ENCODE measurements at places on chromosomes 2 and 18. TPM values are rescaled to one million over a fixed set of nuclear protein-coding genes. Genes with fewer than 3 reads are reported as not detected.
A peak's percentile ranks its signal among the peaks of the same experiment; 100 is the strongest.

- H3K27ac ChIP-seq = no peak overlapping the region
- no peaks in the 10 kb centered on the region for H3K27me3 ChIP-seq
- DNase-seq = no peak
- no peak overlapping the region for H3K4me3 ChIP-seq
- H3K36me3 ChIP-seq = no peaks in the 10 kb centered on the region
- peaks cover 35% of the 10 kb centered on the region for H3K4me1 ChIP-seq
Measured at GRCh38 chr2:216649574-216649973, 16.4 kb downstream of the IGFBP2 start.

GRCh38 chr18:5475267-5475666, 68.5 kb downstream of the EPB41L3 start:
- H3K4me3 ChIP-seq = no peak overlapping the region
- no peak overlapping the region for H3K27ac ChIP-seq
- peaks cover 25% of the 10 kb centered on the region for H3K27me3 ChIP-seq
- no peaks in the 10 kb centered on the region for H3K36me3 ChIP-seq

GRCh38 chr2:123164216-123164615, 860.9 kb upstream of the CNTNAP5 start:
- H3K27me3 ChIP-seq = no peaks in the 10 kb centered on the region
- no peaks in the 10 kb centered on the region for H3K36me3 ChIP-seq
- H3K27ac ChIP-seq = no peak overlapping the region
- no peak for DNase-seq
- no peak overlapping the region for H3K4me3 ChIP-seq

DNA sequence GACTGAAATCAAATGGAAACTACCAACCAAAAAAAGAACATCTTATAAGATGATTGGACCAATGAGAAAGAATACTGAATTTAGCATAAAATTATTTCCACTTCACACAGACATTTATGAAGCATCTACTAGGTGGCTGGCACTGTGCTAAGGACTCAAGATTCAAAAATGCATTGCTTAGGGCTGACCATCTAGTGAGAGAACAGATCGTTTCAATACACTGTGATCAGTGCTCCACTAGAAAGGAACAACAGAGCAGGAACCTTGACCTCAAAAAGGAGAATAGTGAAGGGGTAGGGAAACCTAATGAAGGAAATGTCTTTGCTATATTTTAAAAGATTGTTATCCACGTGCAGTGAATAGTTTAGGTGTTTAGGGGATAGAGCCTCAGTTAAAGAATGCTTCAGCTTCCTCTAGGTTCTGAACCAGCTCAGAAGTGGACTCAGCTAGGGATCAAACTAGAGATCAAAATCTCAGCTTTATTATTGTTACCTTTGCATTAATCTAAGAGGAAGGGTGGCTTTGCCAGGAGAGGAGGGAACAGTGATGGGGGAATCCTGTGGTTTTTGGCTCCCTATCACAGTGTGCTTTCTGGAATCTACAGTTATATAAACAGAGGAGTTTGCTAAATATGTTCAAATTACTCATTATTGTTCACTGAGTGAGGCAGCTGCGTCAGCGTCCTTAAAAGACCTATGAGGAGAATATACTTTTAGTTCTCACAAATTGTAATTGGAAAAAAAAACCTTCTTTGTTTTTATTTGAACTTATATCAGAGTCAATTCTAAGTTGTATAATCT, 16.2 kb upstream of the BBS5 start:
- H3K4me1 ChIP-seq = no peaks in the 10 kb centered on the region
- no peak overlapping the region for H3K27ac ChIP-seq
- no peaks in the 10 kb centered on the region for H3K36me3 ChIP-seq
- no peak for DNase-seq
- H3K27me3 ChIP-seq = no peaks in the 10 kb centered on the region

GRCh38 chr2:157203651-157204050, 53.9 kb upstream of the GALNT5 start:
- H3K36me3 ChIP-seq = no peaks in the 10 kb centered on the region
- no peaks in the 10 kb centered on the region for H3K4me1 ChIP-seq
- H3K27me3 ChIP-seq = no peaks in the 10 kb centered on the region

GRCh38 chr2:18703555-18703954, 114.2 kb upstream of the NT5C1B start:
- no peak overlapping the region for H3K27ac ChIP-seq
- no peaks in the 10 kb centered on the region for H3K36me3 ChIP-seq
- H3K4me3 ChIP-seq = no peak overlapping the region
- no peaks in the 10 kb centered on the region for H3K27me3 ChIP-seq

GRCh38 chr2:175599966-175600831, 401.9 kb downstream of the LNPK start:
- H3K27me3 ChIP-seq = 0 out of 2 replicates have a peak, but pooled peaks cover 3% of the 10 kb centered on the region
- H3K4me1 ChIP-seq = no peaks in the 10 kb centered on the region
- no peak overlapping the region for H3K27ac ChIP-seq
- DNase-seq = peak; percentile 67
- H3K36me3 ChIP-seq = no peaks in the 10 kb centered on the region

DNA sequence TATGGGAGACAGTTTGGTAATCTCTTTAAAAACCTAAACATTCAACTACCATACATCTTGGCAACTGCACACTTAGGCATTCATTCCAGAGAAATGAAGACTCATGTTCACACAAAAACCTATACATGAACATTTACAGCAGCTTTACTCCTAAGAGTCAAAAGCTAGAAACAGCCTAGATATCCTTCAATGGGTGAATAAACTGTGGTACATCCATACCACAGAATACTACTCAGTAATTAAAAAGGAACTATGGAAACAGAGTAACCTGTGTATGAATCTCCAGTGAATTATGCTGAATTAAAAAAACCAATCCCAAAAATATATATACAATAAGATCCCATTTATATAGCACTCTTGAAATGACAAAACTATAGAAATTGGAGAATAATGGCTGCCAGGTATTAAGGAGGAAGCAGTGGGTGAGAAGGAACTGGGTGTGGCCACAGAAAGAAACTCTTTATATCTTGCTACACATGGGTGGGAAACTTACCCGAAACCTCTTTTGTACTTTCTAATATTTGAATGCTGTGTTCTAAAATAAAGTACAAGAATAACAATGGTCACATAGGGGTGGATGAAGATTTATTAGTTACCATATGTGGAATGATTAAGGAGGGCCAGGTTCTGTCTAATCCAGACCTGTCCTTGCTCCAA, 13.7 kb downstream of the SESTD1 start:
- no peak overlapping the region for H3K27ac ChIP-seq
- H3K4me3 ChIP-seq = no peak overlapping the region
- H3K27me3 ChIP-seq = no peaks in the 10 kb centered on the region
- DNase-seq = no peak
- H3K36me3 ChIP-seq = no peaks in the 10 kb centered on the region

GRCh38 chr18:26618135-26618534, 69.8 kb upstream of the KCTD1 start:
- H3K36me3 ChIP-seq = no peaks in the 10 kb centered on the region
- H3K27me3 ChIP-seq = no peaks in the 10 kb centered on the region
- peak overlapping the region; percentile 54 for H3K27ac ChIP-seq
- H3K4me1 ChIP-seq = peaks cover 21% of the 10 kb centered on the region

DNA sequence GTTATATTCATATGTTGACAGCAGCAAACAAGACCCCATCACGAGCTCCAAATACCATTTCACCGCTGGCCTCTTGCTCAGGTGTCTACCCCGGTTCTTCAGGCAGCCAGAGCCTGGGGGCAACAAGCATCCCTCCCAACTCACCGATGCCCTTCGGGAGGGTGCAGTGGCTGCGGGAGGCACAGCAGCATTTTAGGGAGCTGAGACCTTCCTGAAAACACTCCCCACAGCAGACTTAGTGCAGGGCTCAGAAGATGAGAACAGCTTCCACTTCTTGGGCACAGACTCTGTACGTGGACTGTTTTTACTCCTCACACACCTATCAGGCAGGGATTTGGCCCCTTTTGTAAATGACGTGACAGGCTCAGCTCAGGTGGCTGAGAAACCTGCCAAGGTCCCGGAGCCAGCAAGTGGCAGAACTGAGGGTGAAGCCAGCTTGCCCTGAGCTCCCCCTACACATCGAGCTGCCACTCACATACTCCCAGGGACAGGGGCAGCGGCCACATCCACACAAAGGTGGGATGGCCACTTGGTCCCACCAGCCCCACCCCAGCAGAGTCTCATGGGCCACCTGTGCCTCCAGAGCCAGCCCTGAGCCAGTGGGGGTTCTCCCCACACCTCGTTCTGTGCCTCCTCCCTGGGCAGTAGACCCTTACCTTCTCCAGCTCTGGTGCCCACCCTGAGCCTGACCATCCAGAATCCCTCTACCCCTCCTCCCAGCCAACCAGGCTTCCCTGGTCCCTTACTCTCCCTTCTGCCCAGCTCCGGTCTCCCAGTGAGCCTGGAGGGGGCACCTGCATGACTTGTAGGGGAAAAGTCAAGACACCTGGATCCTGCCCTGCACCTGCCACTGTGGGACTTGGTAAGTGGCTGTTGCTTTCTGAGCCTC, 28.5 kb downstream of the CYP27C1 start:
- no peak overlapping the region for H3K4me3 ChIP-seq
- H3K27me3 ChIP-seq = no peaks in the 10 kb centered on the region
- H3K36me3 ChIP-seq = 0 out of 2 replicates have a peak, but pooled peaks cover 4% of the 10 kb centered on the region
- no peaks in the 10 kb centered on the region for H3K4me1 ChIP-seq

GRCh38 chr2:9984217-9984739, 32.8 kb downstream of the GRHL1 start:
- H3K4me1 ChIP-seq = peaks cover 10% of the 10 kb centered on the region
- H3K27ac ChIP-seq = 0 out of 2 replicates have a peak overlapping the region, but pooled peaks have one; percentile 47
- H3K36me3 ChIP-seq = peaks cover 19% of the 10 kb centered on the region
- no peaks in the 10 kb centered on the region for H3K27me3 ChIP-seq
- no peak for DNase-seq

GRCh38 chr2:26598336-26598995, 42.7 kb downstream of the CIB4 start:
- H3K36me3 ChIP-seq = no peaks in the 10 kb centered on the region
- no peaks in the 10 kb centered on the region for H3K4me1 ChIP-seq
- H3K4me3 ChIP-seq = no peak overlapping the region
- peaks cover 19% of the 10 kb centered on the region for H3K27me3 ChIP-seq
- DNase-seq = no peak

Gene ACVR1C
- 0.04 TPM for total RNA-seq

GRCh38 chr2:19312949-19313348, 45.5 kb downstream of the OSR1 start:
- no peak for DNase-seq
- no peak overlapping the region for H3K4me3 ChIP-seq
- no peaks in the 10 kb centered on the region for H3K4me1 ChIP-seq
- no peaks in the 10 kb centered on the region for H3K36me3 ChIP-seq
- no peak overlapping the region for H3K27ac ChIP-seq

Gene MARCHF4
- 7.7 TPM for total RNA-seq

- H3K4me1 ChIP-seq = no peaks in the 10 kb centered on the region
- peaks cover 39% of the 10 kb centered on the region for H3K27me3 ChIP-seq
- DNase-seq = no peak
- H3K4me3 ChIP-seq = no peak overlapping the region
- H3K36me3 ChIP-seq = no peaks in the 10 kb centered on the region
Measured at GRCh38 chr2:133589456-133589855, 21.2 kb upstream of the NCKAP5 start.

DNA sequence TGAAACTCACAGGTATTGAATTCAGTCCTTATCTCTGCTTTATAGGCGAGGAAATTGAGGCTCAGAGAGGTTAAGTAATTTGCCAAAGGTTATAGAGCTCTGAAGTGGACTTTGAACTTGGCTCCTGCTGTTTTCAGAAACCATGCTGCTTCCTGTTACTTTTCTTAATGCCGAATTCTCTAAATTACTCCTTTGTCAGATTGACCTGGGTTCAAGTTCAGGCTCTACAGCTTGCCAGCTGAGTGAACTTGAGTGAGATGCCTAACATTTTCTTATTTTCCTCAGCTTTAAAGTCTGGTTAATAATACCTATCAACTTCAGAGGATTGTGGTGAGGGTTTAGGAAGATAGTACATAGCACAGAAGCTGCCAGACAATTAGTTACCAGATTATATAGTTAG, 3.4 kb downstream of the ASAP2 start:
- DNase-seq = no peak
- H3K27ac ChIP-seq = no peak overlapping the region
- H3K4me1 ChIP-seq = peaks cover 54% of the 10 kb centered on the region

- no peaks in the 10 kb centered on the region for H3K27me3 ChIP-seq
- no peak overlapping the region for H3K4me3 ChIP-seq
- H3K36me3 ChIP-seq = no peaks in the 10 kb centered on the region
- no peak for DNase-seq
Measured at GRCh38 chr2:225017713-225018112, 24.6 kb downstream of the DOCK10 start.

DNA sequence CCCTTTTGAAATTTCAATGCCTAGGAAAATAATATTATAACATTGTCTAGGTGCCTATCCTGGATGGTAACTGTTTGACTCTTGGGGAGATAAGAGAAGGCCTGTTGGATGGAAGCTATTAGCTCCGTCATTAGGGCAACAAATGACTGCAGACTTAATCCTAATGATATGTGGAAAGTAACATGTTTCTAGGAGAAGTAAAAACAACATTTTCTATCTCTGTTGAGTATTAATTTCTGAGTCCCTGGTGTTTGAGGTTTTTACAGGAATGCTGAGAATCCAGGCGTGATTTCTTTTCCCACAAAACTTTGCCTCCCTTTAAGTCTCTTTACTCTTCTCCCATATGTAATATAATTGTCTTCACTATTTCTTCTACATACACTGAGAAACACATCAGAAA, 159.1 kb downstream of the GALNT1 start:
- no peak for DNase-seq
- no peaks in the 10 kb centered on the region for H3K36me3 ChIP-seq
- H3K4me1 ChIP-seq = no peaks in the 10 kb centered on the region
- no peak overlapping the region for H3K4me3 ChIP-seq
- no peak overlapping the region for H3K27ac ChIP-seq

- DNase-seq = no peak
- H3K36me3 ChIP-seq = no peaks in the 10 kb centered on the region
- H3K27ac ChIP-seq = no peak overlapping the region
- no peaks in the 10 kb centered on the region for H3K4me1 ChIP-seq
Measured at GRCh38 chr18:37383036-37383785, 182.4 kb downstream of the CELF4 start.

DNA sequence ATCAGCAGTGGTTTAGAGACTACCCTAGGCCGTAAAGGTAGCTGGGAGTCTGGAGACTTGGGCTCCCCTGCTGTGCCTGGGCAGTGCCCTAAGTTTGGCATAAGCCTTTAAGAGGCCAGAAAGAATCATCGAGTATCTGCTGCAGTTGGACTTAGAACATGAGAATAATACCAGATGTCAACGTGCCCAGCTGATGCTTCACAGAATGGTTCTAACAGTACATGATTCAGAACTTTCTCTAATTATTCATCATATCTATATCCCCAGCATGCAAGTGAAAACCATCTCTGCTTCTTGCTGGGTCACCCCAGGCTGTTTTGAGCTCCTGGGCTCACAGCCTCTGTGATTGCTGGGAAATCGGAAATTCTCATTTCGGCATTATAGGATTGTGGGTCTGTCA, 118.1 kb downstream of the NCK2 start:
- H3K4me3 ChIP-seq = no peak overlapping the region
- no peak overlapping the region for H3K27ac ChIP-seq
- no peaks in the 10 kb centered on the region for H3K27me3 ChIP-seq
- no peak for DNase-seq
- peaks cover 22% of the 10 kb centered on the region for H3K4me1 ChIP-seq

Gene IL1B
- 1.4 TPM for total RNA-seq
